ENCODE measurements at places on chromosomes 16 and 17. TPM values are rescaled to one million over a fixed set of nuclear protein-coding genes. Genes with fewer than 3 reads are reported as not detected.

Gene CACNG5
- not detected for total RNA-seq

Gene ZFP3
- total RNA-seq = 5.4 TPM

DNA sequence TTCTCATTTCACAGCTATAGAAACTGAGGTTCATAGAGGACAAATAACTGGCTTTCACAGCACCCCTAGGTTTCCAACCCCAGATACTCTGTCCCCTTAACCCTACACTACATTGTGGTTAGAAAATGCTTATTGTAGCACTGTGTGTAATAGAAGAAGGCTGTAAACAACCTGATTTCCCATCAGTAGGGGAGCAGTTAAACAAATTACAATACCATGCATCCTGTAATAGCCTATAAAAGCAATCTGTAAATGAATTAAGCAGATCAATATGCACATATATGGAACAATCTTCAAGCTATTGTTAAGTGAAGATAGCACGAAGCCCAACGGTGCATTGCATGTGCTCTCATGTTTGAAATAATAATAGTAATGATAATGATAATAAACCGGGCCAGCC lies 39.2 kb upstream of the XPO6 start:
- no peak for DNase-seq

- no peak for DNase-seq
These were observed 2.1 kb upstream of the LYRM9 start for GRCh38 chr17:27895123-27895895.

- DNase-seq = no peak
These were observed 62.6 kb downstream of the KSR1 start for GRCh38 chr17:27518545-27519521.
